ENCODE measurements at places on chromosomes 6 and 20. TPM values are rescaled to one million over a fixed set of nuclear protein-coding genes. Genes with fewer than 3 reads are reported as not detected.

GRCh38 chr20:63205896-63206295, 10.0 kb downstream of the YTHDF1 start:
- no peaks in the 10 kb centered on the region for H3K27me3 ChIP-seq
- H3K4me1 ChIP-seq, result peaks cover 12% of the 10 kb centered on the region
- DNase-seq, result no peak

Gene NINL
- total RNA-seq, result 3.7 TPM

Gene HTR1E
- not detected for total RNA-seq

DNA sequence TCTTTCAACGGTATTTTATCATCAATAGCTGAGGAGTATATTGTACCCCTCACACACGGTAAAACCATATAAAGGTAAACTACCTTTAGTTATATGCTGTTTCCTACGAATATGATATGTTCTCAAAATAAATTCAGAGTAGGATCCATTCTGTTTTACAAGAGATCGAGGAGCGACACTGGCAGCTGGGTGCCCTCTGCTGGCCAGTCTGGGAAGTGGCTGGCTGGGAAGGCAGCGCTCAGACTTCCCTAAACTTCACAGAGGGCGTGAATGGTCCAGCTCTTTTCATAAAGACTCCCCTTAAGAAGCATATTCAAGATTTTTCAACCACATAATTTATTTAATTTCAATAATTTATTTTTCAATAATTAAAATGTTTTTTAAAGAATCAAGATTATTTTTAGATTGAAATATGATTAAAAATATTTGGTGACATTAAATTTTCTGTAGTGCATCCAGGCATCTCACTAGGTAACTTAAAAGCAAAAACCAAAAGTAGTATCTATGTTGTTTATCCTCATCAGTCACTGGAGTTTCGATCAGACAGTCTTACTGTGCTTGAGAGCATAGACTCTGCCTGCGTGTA, 187.5 kb upstream of the PDE10A start:
- no peaks in the 10 kb centered on the region for H3K36me3 ChIP-seq
- H3K27me3 ChIP-seq, result peaks cover 43% of the 10 kb centered on the region
- H3K4me1 ChIP-seq, result peaks cover 4% of the 10 kb centered on the region
- peak; percentile 57 for DNase-seq
- H3K27ac ChIP-seq, result no peak overlapping the region

DNA sequence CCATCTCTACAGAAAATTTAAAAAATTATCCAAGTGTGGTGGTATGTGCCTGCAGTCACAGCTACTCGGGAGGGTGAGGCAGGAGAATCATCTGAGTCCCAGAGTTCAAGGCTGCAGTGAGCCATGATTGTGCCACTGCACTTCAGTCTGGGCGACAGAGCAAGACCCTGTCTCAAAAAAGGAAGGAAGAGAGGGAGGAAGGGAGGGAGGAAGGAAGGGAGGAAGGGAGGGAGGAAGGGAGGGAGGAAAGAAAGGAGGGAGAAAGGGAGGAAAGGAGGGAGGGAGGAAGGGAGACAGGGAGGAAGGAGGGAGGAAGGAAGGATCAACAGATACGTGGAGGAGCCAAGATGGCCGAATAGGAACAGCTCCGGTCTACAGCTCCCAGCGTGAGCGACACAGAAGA, 90.1 kb downstream of the ZNF217 start:
- H3K4me3 ChIP-seq, result no peak overlapping the region
- H3K27ac ChIP-seq, result no peak overlapping the region
- H3K36me3 ChIP-seq, result no peaks in the 10 kb centered on the region
- H3K27me3 ChIP-seq, result no peaks in the 10 kb centered on the region

Gene BACH2
- 59.4 TPM for total RNA-seq

Gene COQ3
- 8.2 TPM for total RNA-seq

DNA sequence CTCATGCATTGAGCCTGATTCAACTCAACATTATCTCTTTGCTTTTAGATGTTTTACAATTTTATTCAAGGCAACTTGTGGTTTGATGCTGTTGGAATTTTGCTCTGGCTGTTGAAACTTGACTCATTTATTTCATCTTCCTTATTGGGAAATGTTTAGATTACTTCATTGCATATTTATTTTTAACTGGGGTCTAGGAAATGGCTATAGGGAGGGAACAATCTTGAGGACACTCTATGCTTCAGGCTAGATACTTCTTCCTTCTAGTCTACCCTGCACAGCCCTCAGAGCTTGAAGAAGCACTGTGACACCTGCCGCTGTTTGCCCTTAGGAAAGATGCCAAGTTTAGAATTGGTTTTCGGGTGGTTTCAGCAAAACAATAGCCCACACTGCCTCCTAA, 183.4 kb downstream of the ADGRG6 start:
- peaks cover 2% of the 10 kb centered on the region for H3K27me3 ChIP-seq
- no peak overlapping the region for H3K4me3 ChIP-seq

DNA sequence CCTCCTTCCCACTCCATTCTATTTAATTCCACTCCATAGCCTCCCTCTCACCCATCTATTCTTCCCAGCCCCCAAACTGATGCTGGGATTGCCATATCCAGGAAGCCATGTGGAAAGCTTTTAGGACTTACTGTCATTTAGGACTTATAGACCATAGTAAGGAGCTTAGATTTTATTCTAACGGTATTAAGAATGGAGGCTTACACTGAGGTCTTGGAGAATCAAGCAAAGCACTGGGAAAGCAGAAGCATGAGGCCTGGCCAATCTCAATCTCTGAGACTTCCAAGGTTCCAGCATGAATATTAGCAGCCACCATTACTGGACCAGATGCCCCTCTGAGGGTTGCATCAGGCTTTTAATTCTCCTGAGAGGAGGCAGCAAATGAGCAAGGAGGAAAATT, 1.4 kb downstream of the CST9 start:
- no peak for DNase-seq
- no peak overlapping the region for H3K4me3 ChIP-seq
- no peaks in the 10 kb centered on the region for H3K4me1 ChIP-seq
- H3K36me3 ChIP-seq, result no peaks in the 10 kb centered on the region
- no peak overlapping the region for H3K27ac ChIP-seq

- H3K27ac ChIP-seq, result no peak overlapping the region
- no peak overlapping the region for H3K4me3 ChIP-seq
- H3K36me3 ChIP-seq, result peaks cover 30% of the 10 kb centered on the region
- peaks cover 10% of the 10 kb centered on the region for H3K4me1 ChIP-seq
Observed at GRCh38 chr6:34834789-34835518, 43.1 kb downstream of the BLTP3A start.

Gene PRR18
- not detected for total RNA-seq
